ENCODE measurements at places on chromosomes 13 and 19.

DNA sequence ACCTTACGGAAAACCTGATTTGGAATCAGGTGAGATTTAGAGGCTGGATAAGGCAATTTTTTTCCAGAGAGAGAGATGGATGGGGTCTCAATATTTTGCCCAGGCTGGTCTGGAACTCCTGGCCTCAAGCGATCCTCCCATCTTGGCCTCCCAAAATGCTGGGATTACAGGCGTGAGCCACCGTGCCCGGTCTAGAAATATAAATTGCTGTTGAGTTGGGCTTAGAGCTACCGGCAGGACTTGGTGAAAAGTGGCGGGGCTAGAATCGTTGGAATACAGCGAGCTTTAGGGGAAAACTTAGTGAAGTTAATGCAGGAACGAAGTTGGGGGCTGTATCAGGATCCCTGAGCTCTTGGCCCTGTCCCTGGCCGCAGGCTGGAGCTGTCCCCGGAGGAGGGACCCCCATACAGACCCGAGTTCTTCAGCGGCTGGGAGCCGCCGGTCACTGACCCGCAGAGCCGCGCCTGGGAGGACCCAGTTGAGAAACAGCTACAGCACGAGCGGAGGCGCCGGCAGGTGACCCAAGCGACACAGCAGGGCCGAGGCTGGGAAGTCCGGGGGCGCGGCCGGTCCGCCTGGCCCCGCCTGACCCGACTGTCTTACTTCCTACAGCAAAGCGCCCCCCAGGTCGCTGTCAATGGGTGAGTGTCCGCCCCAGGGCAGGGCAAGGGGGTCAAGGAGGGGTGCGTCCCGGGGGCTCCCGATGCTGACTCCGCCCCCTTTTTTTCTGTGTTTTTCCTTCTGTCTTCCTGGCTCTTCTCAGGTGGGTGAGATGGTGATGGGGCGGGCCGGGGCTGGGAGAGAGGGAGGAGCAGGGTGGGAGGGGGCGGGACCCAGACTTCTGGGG, 7.6 kb downstream of the EPS8L1 start:
- no peak for DNase-seq

GRCh38 chr19:1765232-1765903, 12.1 kb downstream of the ONECUT3 start:
- DNase-seq, result no peak

- no peak for DNase-seq
Observed at GRCh38 chr19:45195764-45196163, 17.2 kb downstream of the BLOC1S3 start.

DNA sequence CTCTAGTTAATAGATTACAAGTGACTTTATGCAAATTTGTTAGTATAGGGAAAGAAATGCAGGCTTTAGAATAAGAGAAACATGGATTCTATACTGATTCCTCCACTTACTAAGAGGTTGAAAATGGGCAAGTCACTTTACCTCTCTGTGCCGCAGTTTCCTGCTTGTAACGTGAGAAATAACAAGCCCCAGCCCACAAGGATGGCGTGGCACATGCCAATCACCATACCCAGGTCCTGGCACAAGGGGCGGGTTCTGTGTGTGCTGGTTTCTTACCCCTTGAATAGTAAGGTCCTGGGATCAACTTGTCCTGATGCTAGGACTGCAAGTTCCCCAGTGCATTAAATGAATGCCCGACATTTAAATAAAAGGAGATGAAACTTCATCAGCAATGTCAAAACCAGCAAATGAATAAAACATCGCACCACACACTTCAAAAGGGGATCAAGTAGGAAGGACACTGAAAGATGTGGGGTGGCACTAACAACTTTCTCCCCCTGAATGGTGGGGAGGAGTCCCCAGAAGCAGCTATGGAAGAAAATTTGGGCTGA, 7.9 kb upstream of the SIGLEC9 start:
- DNase-seq, result no peak

DNA sequence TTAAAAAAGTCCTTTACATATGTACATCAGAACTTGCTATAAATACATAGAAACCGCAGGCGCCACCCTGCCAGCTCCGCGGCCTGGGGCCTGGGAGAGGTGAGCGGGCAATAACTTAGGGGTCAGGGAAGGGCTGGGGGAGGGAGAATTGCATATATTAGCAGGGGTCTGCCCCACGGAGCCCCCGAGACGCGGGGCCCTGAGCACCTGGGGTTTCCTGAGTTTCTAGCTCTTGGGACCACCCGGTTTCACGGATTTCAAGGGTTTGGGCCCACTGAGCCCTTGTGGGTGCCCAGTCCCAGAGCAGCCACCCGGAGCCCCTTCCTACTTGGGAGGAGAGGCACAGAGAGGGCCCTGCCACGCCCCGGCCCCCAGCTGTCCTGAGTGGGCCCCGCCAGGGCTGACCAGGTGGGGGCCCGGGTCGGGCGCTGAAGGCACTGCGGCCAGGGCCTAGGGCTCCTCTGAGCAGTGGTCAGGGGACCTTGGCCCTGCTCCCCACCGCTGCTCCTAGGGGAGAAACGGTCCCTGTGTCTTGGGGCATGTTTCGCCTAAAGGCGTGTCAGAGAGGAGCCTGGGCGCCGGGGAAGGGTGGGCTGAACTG, 4.0 kb downstream of the GPX4 start:
- no peak for DNase-seq

DNA sequence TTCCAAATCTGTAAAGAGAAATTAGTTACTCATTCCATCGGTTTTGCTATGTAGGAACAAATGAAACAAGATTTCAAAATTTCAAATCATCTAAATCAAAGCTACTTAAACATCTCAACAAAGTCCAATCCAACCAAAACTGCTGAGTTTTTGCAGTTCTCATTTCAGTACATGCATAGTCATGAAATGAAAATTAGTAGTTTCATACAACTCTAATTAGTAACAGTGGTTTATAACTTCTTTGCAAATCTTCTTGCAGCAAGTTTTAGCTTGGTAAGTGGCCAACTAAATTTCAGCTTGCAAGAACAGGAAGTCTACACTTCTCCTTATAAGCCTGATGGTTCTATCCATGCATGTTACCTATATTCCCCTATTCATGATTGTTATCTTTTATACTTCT, 75.6 kb downstream of the SPRY2 start:
- no peak for DNase-seq

- DNase-seq, result no peak
Observed at GRCh38 chr13:91249861-91250260, 97.6 kb upstream of the MIR17HG start.

GRCh38 chr13:114154476-114154875, 22.1 kb upstream of the RASA3 start:
- no peak for DNase-seq

DNA sequence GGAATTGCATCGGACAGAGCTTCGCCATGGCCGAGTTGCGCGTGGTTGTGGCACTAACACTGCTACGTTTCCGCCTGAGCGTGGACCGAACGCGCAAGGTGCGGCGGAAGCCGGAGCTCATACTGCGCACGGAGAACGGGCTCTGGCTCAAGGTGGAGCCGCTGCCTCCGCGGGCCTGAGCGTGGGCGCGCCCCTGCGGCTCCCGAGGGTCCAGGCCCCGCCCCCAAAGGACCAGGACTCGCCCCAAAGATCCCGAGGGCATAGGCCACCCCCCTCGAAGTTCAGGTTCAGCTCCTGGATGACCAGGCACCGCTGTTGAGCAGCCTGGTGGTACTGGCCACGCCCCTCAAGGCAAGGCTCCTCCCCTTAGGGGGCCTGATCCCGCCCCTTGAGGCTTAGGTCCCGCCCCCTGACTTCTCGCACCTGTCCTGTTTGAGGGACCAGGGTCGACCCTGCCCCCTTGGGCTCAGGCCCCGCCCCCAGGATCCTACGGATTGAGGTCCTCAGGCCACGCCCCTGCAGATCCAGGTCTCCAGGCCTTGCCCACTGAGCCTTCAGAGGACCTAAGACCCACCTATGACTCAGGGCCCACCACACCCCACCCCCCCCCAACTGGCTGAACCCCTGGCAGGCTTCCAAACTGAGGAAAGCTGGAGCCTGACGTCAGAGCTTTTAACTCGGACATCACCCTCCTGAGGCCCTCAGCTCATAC, 43.1 kb downstream of the CYP4F22 start:
- DNase-seq, result no peak

GRCh38 chr13:33541456-33541855, 255.9 kb upstream of the STARD13 start:
- DNase-seq, result no peak

GRCh38 chr13:111486801-111487200, 166.4 kb downstream of the TEX29 start:
- no peak for DNase-seq

DNA sequence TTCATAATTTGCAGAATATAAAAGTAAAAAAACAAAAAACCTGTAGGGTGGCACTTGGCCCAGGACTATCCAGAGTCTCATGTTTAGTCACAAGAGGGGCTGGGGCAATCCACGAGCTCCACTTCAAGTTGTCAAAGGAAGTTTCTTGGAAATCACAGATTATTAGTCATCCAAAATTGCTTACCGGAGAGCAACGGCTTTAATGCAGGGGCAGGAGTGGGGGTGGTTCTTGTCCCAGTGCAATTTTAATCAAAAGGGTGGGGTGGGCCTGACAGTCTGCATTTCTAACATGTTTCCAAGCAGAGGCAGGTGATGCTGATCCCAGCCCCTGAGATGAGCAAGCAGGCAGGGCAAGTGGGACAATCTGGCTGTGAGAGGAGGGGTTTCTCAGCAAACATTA, 233.9 kb downstream of the ABCC4 start:
- no peak for DNase-seq

DNA sequence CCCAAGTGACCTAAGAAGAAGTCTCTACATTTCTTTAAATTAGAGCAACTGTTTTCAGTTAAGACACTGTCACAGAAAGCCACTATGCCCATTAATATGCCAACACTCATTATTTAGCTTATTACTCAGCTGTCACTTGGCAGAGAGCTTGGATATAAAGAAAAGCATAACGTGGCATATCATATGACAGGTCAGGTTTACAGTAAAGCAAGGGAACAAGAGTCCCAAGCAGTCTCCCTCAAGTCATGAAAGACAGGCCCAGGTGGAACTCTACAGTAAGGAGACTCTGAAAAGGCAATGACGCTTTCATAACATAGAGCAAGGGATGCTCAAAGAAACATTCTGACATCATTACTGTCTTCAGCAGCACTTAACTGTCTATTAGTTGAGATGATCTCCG, 6.3 kb downstream of the LHFPL6 start:
- DNase-seq, result no peak

DNA sequence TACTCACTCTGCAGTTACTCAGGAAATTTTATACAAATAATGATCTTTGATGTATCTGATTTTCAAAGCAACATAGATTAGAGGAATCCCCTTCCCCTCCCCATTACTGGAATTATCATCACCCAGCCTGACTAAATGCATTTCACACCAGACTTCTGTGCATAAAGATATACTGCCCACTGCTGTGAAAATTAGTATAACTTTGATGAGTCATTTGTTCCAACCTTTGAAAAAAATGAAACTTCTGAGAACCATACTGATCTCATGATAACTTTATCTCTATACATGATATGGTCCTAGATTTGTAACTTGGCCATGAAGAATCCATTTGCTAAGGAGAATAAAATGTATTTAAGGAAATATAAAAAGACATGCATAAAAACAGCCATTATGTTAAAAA, 63.9 kb downstream of the GPC6 start:
- DNase-seq, result no peak

DNA sequence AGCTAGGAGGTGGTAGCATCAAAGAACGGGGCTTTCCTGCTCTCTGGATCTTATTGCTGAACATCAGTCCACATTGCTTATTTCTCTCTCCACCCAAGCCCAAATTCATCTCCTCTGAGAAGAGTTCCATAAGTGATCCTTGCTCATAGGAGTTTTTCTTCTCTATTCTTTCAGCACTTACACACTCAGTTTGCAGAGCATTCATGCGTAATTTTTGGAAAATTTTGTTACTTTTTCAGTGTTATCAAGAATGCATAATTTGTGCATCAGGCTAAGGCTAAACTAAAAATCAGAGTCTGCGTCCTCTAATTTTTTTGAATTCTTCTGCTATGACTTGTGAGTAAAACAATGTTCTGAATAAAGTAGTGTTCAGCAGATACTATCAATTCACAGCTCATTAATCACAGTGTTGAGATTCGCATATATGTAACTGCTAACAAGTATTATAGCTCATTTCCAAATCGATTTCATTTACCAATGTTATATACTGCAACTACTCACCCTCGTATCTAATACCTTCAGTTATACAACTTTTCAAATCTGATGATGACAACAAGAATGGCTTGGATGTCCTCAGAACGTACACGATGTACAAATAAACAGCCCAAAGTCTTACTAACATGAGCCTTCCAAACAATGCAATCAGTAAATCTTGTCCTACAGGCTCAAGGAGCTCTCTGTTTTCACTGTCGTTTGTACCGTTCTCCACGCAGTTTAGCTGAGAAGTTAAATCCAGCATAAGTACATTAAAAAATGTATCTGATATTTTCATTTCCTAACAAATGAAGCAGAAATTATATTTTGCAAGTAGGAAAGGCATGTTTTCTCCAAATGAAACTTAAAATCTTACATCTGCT, 36.4 kb upstream of the STARD13 start:
- no peak for DNase-seq

GRCh38 chr19:9078651-9079050, 8.2 kb upstream of the OR1M1 start:
- no peak for DNase-seq

DNA sequence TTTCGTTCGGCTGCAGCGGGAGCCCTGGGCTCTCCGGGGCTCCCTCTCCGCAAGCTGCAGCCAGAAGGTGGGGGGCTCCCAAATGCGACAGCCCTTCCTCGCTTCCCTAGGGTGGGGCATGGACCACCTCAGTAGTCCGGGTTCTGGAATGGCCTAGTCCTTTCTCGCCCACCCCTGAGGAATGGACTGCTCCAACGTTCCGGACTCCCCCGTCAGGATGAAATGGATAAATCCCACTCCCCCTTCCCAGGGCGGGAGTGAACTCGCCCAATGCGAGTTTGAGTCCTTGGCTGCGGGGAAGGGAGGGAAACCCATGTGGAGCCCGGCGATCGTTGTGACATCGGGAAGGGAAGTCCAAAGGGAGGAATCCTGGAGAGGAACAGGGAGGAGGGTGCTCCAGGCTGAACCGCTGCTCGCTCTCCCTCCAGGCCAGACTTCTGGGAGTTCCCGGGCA, 5.5 kb downstream of the HRC start:
- DNase-seq, result peak; percentile 38

DNA sequence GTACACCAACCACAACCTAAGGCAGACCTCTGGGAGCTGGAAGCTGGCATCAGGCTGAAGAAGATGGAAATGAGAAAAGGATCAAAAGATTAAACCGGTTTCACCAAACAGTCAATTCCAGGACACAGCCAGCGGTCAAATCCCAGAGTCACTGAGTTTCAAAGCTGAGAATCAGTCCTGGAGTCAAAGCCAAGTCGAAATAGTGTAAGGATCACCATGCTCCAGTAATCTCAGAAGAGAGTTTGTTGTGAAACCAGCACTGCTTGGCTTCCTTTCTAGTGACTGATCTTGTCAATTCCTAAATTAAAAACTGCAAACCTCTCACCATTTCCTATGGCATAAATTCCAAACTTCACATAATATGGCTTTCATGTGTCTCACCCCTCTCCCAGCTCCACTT, 198.8 kb downstream of the GPC6 start:
- DNase-seq, result no peak
